Pons (tissue), 1 donor: ENCODE measurements at places on chromosomes 2 and 18.
A peak's percentile ranks its signal among the peaks of the same experiment; 100 is the strongest.

GRCh38 chr2:148725564-148725963, 81.0 kb downstream of the EPC2 start:
- DNase-seq: no peak

- no peak for DNase-seq
These were observed 120.6 kb downstream of the CAPN13 start for GRCh38 chr2:30686669-30687068.

DNA sequence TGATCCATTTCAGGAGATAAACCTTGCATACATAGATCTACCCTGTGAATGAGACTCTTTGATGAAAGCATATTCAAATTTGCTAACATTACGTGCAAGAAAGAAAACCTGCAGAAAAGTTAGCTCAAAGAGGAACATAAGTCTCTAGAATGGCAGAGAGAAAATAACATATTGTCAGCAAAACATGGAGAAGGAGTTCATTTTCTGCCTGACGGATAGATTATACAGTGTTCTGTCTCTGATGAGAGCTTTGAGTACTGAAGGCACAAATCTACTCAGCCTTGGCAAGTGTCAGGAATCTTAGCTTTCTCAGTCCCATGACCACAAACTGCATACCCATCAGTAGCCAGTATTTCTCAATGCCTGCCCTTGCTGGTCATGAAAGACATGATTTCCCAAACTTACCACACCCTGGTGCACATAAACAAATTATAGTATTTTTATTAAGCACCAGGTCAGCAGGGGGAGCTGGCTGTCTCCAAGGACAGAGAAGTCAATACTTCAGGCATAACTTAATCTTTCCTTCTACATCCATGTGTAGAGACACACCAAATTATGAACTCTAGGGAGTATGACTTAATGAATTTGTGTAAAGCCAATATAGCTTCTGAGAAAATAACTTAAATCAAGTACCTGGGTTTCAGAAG, 401.2 kb upstream of the SOX11 start:
- DNase-seq: no peak

DNA sequence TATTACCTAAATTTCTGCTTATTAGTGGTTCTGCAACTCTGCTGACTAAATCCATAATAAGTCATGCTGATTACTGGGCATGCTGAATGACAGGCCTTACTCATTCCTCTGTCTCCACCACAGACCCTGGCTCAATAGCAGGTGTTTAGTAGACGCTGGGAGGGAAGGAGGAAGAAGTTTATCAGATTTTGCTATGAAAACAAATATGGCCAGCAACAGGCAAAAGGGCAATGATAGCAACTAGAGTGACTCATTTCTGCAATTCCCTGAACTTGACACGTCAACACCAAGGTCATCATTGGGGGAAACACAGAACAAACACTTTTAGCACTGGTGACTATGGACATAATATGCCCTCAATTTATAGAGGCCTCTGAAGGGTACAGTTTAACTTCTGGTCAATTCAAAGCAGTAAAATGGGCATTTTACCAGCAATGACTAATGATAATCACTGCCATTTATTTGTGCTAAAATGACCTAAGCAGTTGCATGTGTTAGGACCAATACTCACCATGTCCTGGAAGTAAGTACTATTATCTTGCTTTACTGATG, 35.2 kb downstream of the TMEM163 start:
- no peak for DNase-seq

GRCh38 chr2:19971691-19972090, 18.2 kb downstream of the WDR35 start:
- DNase-seq: no peak

- no peak for DNase-seq
These were observed 91.2 kb downstream of the GCA start for GRCh38 chr2:162435157-162435556.

GRCh38 chr2:168801471-168801870, 966 bp upstream of the NOSTRIN start:
- DNase-seq: no peak

DNA sequence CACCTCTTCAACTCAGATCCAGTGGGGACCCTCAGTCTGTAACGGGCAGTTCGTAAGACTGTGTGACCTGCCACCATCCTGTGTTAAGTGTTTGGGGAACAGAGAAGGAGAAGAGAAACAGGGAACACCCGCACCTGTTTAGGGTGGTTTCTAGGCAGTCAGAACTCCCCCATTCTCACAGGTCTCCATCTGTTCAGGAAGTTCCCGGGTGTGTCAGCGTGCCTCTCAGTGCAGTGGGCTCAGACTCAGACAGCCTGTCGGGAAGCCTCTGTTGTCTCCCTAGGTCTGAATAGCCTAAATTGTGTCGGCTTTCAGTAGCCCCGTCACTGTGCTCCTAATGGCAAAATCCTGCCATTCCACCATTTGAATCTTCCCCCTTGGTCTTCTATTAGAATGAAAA, 256.6 kb downstream of the LOXHD1 start:
- no peak for DNase-seq

DNA sequence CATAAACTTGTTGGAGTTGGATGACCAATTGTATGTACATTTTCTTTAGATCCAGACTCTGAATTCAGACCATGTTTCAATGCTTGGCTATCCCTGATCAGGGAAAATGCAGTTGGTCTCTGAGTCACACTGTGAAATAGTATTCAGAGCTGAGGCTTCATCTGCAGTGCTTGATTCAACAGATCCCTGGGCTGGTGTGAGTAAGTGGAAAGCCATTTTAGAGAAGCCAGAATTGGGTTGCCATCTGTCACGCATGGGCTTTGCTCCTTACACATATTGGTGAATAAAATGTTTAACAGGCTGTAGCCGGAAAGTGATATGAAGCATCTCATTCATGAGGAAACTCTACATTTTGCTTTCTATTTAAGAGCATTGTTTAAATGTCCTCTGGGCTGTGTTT, 50.0 kb upstream of the ACYP2 start:
- peak; percentile 53 for DNase-seq

- DNase-seq: no peak
These were observed 23.7 kb upstream of the MYO5B start for GRCh38 chr18:50218432-50219197.

GRCh38 chr18:22063102-22063501, 106.3 kb upstream of the GATA6 start:
- DNase-seq: no peak

GRCh38 chr2:12070581-12070980, 324.1 kb downstream of the LPIN1 start:
- no peak for DNase-seq

GRCh38 chr2:30664761-30665358, 142.4 kb downstream of the CAPN13 start:
- DNase-seq: no peak

GRCh38 chr2:69306822-69307578, 80.0 kb downstream of the GFPT1 start:
- peak; percentile 48 for DNase-seq

GRCh38 chr2:172226244-172227061, 123.8 kb upstream of the DLX2 start:
- DNase-seq: no peak

GRCh38 chr18:49742316-49743116, 70.8 kb downstream of the ACAA2 start:
- no peak for DNase-seq

DNA sequence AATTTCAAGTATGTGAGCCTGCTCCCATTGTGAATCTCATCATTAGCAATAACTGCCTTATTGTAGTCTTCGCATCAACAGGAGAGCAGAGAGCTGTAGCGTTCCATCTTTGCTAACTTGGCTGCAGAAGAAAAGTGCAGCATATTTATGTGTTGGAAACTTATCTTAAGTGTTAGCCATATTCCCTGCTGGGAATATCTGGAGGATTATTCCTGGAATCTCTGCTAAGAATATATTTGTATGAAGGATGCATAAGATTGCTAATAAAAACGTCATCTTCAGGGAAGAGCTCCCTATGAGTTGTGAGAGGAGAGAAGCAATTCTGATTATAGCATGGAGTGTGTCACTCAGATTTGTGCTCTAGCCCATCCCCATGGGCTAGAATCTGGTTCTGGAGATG, 115.1 kb upstream of the REG3G start:
- DNase-seq: no peak

DNA sequence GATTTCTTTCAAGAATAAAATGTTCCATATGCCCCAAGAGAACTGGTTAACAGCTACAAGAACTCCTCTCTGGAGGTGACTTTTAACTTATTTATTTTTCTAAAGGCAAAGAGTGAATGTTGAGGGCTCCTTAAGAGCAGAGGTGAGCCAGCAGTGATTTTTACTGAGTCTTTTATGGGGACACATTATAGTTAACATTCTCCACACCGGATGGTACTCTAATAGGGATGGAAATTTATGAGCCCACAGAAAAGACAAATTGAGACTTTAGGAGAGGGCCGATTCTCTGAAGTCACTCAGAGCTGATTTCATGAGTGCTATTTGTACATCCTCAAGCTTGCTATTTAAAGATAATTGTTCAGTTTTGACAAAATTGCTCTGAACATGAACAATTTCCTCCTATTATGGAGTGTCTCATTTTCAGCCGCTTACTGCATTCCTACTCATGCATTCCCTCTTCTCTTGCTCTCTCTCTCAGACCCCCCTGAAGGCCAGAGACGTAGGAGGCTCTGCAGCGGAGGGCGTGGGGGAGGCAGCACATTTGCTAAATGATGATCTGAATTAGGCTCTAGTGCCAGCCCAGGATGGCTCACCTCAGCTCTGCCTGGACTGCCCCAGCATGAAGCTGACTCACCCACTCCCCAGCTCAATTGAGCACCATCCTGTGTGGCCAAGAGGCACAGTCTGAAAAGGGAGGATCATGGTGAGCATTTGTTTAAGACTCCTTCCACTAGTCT, 5.9 kb upstream of the RPL37A start:
- no peak for DNase-seq

DNA sequence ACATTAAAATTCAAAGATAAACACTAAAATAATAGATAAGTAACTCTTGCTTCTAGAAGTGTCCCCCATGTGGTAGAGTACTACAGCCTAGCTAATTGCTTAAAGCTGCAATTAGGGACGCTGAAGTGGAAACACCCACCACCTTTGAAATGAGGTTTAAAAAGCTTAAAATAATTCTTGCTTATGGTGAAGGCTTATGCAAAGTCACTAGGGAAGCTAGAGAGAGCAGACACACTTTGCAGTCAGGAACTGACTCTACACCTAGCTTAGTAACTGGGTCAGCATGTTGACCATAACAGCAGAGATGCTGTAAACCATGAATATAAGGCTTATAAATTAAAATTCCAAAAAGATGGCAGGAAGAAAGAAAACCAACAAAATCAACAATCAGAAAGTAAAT, 65.4 kb upstream of the DSG1 start:
- DNase-seq: no peak

DNA sequence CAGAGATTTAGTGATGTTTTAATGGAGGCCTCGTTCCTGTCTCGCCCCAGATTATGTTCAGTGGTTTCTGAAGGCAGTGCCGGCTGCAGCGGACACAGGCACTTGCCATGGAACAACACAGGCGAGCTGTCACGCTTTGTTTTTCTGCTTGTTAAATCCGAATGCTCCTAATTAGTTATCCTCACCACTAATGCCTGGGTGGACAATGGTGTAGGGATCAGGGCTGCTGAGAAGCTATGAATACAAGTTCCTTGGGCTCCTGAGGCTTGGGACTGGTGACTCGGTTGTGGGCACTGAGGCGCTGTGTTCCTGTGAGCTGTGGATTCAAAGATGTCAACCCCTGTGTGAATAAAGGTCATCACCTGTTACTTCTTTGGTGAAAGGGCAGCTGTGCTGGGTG, 123.5 kb downstream of the PLEKHM3 start:
- no peak for DNase-seq

GRCh38 chr2:112583497-112584133, 794 bp upstream of the CHCHD5 start:
- peak; percentile 73 for DNase-seq

DNA sequence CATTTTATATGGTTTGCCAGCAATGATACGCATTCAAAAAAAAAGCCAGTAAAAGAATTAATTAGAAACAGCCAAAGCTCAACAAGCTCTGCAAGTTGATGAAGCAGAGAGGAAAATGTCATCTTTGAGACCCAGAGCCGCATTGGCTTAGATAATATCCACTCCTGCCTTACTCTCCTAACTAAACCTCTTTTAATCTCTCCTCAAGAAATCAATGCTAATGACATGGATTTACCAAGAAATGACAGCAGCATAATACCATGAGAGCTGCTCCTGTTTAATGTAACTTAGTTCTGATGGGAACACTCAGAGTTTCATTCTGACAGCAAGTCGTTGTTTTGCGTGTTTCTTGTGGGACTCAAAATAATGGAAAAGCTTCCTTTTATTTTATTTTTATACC, 1099.4 kb upstream of the PIK3C3 start:
- no peak for DNase-seq

DNA sequence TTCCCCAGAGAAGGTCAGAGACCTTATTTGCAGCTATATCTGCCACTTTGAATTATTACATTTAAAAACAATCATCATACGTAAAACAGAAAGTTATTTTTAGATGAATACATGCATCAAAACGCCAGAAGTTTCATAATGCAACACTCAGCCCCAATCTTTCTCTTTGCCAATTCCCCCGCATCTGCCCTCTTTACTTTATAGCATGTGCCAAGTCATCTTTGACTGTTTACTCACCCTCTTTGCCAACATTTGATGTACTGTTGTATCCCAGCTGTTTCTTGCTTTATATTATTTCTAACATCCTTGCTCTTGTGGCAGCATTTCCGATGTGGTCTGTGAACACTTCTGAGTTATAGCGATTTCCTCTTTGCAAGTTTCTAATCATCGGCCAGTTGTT, 86.2 kb downstream of the CRIM1 start:
- DNase-seq: no peak
